CD4-positive, alpha-beta T cell treated with Interleukin-10 for 1 hour (primary cell): ENCODE measurements at places on chromosomes 2 and 18.
A peak's percentile ranks its signal among the peaks of the same experiment; 100 is the strongest.

GRCh38 chr18:55119434-55119833, 160.2 kb upstream of the CCDC68 start:
- no peak for DNase-seq

GRCh38 chr2:62116983-62117382, 78.9 kb upstream of the B3GNT2 start:
- no peak for DNase-seq

DNA sequence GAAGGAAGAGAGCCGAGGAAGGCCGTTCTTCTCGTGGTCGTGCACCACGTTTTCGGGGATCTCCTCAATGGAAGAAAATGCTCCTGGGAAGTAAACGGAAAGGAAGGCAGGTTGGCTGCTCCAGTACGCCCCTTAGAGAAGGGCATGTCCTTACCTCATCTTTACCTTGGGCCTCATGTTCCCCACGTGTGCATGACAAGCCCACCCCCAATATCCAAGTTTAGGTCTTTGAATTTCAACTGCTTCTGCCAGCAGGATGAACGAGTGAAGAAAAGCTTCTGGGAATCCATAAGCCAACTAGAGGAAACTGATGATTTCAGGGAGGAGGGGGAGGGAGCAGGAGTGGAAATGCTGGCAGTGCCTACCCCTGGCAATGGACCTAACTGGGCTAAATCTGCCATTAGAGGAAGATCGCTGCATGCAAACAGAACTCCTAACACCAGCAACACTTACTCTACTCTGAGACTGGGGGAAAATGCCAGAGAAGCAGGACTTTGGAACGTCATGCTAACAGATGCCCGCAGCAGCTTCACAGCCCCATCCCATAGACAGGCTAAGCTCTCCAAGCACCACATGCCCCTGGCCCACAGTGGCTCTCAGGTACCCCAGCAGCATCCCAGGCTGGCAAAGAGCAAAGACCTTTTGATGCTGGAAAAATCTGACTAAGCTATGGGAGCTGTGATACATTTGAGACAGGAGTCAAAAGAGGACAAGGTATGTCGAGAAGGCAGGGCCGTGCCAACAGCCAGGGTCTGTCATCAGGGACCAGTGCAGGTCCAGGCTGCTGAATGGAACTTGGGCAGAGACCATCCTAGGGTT, 21.7 kb downstream of the CHST10 start:
- DNase-seq, result no peak

GRCh38 chr2:147560810-147561535, 283.9 kb upstream of the ACVR2A start:
- peak; percentile 1 for DNase-seq

DNA sequence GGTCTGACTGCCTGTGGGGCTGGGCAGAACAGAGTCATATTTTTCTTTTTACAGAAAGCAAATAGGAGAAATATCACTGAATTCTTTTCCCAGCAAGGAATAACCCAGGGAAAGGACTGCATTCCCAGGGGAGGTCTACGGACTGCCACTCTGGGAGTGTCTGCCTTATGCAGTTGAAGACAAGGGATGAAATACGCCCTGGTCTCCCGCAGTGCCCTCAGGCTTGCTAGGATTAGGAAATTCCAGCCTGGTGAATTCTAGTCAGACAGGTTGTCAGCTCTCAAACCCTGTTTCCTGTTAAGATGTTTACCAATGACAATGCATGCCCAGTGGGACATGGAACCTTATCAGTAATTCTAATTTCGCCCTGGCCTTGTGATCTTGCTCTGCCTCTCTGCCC, 30.3 kb upstream of the PDK1 start:
- DNase-seq, result no peak

DNA sequence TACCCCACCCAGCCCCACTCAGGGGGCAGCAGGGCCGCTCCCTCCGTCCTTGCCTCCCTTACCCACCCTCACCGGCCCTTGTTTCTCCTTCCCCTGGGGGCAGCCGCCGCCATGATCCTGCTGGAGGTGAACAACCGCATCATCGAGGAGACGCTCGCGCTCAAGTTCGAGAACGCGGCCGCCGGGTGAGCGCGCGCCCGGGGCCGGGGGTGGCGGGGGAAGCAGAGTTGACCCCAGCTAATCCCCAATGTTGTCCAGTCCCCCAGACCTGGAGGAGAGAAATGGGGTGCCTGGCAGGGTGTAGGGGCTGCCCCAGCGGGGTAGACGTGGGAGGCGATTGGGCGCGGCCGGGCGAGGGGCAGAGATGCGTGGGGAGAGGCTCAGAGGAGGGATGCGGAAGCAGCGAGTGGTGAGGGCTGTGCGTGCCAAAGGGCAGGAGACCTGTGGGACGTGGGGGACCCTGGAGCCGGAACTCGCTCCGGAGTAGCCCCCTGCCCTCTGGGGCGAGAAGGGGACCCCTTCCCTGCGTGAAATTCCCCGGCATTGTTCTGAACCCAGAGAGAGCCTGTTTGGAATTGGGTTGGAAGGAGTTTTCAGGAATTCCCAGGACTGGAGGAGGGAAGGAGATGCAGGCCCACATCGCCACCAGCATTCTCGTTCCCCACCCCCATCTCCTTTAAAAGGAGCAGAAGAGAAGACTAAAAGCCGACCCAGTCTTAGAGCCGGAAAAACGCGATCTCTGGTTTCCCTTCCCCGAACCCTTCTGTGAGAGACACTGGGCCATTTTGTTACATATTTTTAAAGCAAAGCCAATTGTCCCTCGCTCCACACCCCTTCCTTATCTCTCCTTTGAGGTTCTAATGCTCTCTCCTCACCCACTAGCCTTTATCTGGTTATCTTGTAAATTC, 625 bp downstream of the ARPC2 start:
- peak; percentile 64 for DNase-seq

DNA sequence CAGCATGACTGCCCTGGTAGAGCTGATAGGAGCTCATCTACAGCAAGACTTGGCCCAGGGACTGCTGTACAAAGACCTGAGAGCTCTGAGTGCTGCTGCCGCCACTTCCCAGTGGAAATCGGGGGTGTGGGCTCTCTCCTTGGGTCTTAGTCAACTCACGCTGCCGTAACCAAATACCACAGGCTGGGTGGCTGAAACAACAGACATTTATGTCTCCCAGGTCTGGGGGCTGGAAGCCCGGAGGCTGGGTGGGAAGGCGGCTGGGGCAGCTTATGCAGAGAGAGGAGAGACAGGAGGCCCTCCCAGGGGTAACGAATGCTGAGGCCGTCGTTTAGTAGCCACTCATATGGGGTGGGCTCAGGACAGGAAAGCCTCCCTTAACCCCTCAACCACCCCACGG, 15.4 kb upstream of the MAL start:
- DNase-seq, result no peak

GRCh38 chr2:196238836-196239380, 67.5 kb upstream of the STK17B start:
- no peak for DNase-seq

DNA sequence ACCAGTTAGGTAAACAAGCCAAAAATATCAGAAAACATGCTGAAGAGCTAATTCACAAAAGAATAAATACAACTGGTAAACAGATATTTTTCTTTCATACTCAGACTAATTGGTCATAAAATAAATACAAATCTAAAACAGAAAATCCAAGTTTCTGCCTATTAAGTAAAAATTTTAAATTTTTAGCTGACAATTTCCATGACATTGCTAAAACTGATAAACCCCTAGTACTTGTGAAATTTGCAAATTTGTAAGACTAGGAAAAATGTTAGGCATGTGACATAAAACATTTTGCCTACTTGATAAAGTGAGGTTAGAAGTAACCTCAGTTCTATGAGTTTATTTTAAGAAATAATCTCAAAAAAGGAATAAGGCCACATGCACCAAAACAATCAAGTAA, 356.1 kb downstream of the LRATD1 start:
- DNase-seq, result no peak

DNA sequence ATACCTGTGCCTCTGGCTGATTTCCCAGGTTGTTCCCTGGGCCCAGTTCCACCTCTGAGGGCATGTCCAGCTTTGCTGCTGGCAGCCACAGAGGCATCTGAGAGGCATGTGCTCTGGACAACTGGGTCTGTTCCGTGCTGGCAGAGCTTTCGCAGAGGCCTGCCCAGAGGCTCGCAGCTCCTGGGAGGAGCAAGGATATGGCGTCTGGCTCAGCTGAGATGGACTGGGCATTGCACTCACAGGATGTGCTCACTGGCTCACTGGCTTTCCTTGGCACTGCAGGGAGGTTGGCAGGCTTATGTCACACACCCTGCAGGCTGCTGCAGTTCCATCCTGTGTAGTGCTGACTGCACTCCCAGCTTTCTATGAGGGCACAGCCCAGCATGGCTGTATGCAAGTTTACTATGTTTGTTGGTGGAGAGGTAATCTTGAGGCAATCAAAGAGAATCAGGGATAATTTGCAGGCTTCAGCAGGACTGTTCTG, 172.3 kb downstream of the PRKCE start:
- DNase-seq, result no peak

DNA sequence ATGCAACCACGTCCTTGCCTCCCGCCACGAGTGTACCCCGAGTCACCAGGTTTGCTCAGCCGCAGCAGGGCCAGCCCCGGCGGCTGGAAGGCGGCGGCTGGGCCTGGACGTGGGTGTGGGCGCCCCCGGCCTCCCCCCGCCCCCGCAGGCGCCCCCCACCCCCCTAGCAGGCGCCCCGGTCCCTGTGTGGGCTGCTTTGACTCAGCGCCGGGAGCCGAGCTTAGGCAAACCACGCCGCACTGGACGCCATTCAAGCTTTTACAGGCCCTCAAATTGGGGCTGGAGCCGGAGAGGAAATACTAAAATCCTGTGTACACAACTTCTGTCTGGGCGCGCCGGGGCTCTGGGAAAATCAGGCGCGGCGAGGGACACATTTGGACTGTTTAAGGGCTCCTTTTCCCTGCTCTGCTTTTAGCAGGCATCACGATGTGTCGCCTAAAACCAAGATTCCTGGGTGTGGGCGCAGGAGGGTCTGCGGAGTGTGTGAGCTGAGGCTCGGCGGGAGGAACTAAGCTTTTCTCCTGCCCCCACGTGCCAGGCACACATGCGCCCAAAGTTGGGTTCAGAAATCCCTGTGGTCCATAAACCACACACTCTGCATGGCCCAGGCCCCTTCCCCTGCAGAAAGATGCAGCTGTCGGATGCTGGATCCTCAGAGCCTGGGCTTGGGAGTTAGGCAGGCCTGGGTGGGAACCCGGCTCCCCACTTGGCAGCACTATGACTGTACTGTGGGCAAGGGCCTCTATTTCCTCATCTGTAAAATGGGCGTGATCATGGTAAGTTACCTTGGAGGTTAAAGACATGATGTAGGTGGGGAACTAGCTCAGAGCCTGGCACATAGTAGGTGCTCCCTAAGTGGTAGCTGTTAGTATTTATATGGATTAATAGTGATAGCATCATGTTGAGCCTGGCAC, 57.6 kb downstream of the ATOH8 start:
- DNase-seq, result no peak

- no peak for DNase-seq
These were observed 30.8 kb downstream of the GRHL1 start for GRCh38 chr2:9982248-9982647.

DNA sequence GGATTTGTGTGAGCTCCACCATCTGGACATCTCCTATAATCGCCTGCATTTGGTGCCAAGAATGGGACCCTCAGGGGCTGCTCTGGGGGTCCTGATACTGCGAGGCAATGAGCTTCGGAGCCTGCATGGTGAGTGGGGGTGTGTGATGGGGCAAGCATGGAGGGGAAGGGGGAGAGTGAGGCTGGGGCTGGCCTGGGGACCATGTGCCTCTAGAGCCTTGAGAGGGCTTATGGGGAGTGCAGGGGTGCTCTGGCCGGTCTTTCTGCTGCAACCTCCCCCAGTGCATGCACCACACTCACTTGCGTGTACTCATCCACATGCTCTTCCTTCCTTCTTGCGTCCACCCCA, 7.9 kb downstream of the STK11IP start:
- DNase-seq, result no peak
